ENCODE measurements at places on chromosomes 16 and 17.

- no peak for DNase-seq
Observed at GRCh38 chr17:7408252-7408727, 645 bp downstream of the NLGN2 start.

- DNase-seq, result peak; percentile 93
Observed at GRCh38 chr17:76540381-76541300, 797 bp downstream of the PRCD start.

DNA sequence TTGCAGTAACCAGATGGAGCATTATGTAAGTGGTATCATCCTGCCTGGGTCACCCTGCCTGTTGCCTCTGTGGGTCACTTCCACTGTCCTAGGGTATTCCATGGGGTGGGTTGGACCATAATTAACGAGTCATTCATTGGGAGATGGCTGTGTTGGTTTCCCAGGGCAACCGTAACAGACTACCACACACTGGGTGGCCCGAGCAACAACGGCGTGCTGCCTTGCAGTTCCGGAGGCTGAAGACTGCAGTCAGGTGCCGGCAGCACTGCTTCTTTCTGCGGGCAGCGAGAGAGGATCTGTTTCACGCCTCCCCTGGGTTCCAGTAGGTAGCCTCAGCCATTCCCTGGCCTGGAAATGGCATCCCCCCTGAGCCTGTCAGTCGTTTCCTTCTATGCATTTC is 28.9 kb upstream of the CMIP start:
- DNase-seq, result no peak

GRCh38 chr16:10828851-10829366 is 10.3 kb upstream of the TVP23A start:
- peak; percentile 73 for DNase-seq

DNA sequence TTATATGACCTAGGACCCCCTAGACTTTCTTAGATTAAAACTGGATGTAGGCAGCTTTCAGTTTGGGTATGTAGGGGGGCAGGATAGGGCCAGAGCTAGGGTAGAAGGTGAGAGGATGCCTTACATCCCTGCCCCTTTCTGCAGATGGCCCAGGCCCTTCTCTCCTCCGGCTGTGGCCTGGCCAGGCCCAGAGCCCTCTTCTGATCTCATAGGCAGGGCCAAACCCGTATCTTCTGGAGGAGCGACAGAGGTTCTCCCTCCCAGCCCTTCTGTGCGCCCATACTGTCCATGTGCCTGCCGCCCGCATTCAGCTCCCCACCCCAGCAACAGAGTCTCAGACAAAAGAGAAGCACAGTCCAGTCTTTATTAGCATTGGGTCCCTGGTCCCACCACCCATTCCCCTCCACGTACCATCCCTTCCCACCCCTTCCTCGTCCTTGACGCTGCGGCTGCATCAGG is 2.0 kb upstream of the TSPOAP1 start:
- no peak for DNase-seq

Measured in bronchial epithelial cell (primary cell).